ENCODE measurements at places on chromosomes 12 and 14.

DNA sequence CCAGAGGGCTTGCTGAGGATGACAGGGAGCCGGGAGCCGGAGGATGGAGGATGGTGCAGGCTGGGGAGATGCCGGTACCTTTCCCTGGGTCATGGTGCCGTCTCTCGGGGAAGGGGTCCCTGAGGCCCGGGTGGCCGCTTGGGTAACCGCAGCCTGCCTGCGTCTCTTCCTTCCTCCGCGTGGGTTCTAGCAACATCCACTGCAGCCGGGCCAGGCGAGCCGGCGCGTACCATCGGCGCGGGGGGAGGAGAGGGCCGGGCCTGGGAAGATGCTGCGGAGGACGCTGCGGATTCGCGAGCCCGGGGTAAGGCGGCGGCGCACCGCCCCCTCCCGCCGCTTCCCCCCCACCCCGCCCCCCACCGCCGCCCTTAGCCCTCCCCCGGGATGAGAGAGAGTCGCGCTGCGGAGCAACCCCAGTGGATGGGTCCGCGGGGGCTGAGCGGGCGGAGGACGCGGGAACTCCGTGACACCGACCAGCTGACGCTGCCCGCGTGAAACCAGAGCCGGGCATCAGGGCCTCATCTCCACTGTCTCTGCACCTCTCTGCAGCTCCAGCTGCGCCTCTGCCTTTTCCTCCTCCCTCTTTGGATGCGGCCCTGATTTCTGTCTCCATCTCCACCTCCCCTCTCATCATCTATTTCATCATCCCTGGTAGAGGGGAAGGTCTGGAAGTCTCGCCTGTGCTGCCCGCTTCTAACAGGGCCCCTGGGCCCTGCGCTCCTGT lies at the start of gene FAIM2:
FAIM2 (minus strand) TSS at position 201 of the 724 bp plus-strand sequence; CDS start at position 93, 108 bp downstream.
- peak; percentile 77 for DNase-seq
- peak within 1 kb of the TSS; percentile 40 for H3K4me3 ChIP-seq
- H3K27ac ChIP-seq: peak within 1 kb of the TSS; percentile 11
- no peaks in the 10 kb centered on the region for H3K4me1 ChIP-seq

- no peak overlapping the region for H3K4me3 ChIP-seq
- H3K36me3 ChIP-seq: no peaks in the 10 kb centered on the region
- no peaks in the 10 kb centered on the region for H3K27me3 ChIP-seq
- H3K4me1 ChIP-seq: no peaks in the 10 kb centered on the region
- H3K27ac ChIP-seq: peak overlapping the region; percentile 61
Measured at GRCh38 chr12:15534874-15535273, 212.6 kb downstream of the PTPRO start.

DNA sequence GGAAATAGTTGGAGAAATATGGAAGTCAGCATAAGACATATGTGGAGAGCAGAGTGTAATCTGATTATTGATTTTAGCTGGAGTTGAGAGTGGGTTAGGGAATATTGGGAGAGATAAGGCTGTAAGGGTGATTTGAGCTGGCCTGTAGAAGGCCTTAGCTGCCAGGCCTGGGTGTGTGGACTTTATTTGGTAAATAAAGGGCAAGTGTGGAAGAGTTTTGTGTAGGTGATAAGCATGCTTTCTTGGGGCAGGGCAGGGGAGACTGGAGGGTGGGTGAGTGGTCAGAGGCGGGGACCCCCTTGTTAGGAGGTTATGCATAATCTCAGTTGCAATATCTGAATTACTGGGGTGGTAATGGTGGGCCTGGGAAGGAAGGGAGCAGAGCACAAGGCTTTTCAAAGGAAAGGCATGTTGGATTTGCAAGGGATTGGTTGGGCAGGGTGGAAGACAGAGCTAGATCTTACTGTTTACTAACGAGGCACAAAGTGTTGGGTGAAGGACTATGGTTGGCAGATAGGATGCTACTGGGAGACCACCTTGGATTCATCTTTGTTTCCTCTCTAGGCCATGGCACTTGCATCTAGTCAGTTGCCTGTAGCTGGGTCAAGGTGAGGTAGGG lies 5.5 kb downstream of the KHNYN start:
- H3K4me3 ChIP-seq: no peak overlapping the region
- H3K27me3 ChIP-seq: no peaks in the 10 kb centered on the region
- no peak for DNase-seq
- H3K27ac ChIP-seq: no peak overlapping the region

- H3K36me3 ChIP-seq: no peaks in the 10 kb centered on the region
- H3K4me3 ChIP-seq: no peak overlapping the region
- DNase-seq: no peak
- H3K27ac ChIP-seq: no peak overlapping the region
- no peaks in the 10 kb centered on the region for H3K4me1 ChIP-seq
Measured at GRCh38 chr14:71475916-71476315, 456.3 kb upstream of the RGS6 start.

- no peak overlapping the region for H3K4me3 ChIP-seq
- no peaks in the 10 kb centered on the region for H3K36me3 ChIP-seq
- H3K4me1 ChIP-seq: no peaks in the 10 kb centered on the region
- DNase-seq: no peak
Measured at GRCh38 chr12:105503619-105504018, 173.1 kb downstream of the C12orf75 start.

DNA sequence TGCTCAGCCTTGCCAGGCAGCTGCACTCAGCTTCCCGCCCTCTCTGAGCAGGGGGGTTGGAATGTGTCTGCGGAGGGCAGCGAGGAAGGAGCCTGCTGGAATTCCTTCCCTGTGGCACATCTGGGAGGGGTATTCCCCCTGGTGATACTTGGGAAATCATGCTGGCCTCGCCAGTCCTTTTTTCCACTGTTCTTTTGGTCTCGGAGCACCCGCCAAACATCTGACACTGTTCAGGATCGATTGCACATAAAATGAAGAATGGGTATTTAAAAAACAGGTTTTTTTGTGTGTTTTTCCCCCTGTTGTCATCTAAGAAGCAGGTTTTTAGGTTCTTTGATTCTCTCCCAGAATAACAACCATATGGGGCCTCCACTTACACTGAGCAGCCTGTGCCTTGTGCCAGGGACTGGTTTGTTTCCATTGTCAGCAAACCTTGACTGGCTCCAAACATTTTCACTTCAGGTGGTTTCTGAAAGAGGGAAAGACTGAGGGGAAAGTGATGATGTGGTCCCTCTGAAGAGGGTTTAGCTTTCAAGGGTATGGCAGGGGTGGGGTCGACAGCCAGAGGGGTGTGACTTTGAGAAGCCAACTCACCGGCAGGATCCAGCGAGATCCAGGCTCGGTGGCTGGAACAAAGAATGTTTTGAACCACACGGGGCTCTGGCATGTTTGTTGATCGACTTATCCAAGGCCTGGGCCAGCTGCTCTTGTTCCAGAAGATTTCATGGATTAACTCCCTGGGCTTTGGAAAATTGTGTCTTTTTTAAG lies 215.1 kb downstream of the CACNA1C start:
- H3K27ac ChIP-seq: no peak overlapping the region
- H3K4me3 ChIP-seq: no peak overlapping the region
- no peaks in the 10 kb centered on the region for H3K36me3 ChIP-seq
- H3K27me3 ChIP-seq: no peaks in the 10 kb centered on the region
- DNase-seq: no peak
- peaks cover 21% of the 10 kb centered on the region for H3K4me1 ChIP-seq

DNA sequence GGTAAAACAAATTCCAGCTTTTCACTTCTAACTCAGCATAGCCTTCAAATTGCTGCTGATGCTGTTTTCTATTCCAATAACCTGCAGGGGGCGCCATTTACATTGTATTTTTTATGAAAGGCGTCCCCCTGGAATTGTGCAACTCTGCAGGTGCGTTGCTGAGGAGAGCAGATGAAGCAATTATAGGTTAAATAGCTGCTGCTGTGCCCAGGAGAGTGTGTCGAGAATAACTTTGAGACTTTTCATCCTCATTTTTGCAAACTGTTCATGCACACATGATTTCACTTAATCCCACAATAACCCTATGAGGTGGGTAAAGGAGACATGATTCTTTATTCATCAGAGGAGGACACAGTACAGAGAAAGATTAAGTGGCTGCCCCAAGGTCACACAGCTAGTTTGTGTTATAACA lies 75.7 kb downstream of the MYRFL start:
- no peak overlapping the region for H3K27ac ChIP-seq
- no peak overlapping the region for H3K4me3 ChIP-seq
- no peaks in the 10 kb centered on the region for H3K36me3 ChIP-seq
- H3K4me1 ChIP-seq: peaks cover 6% of the 10 kb centered on the region
- no peak for DNase-seq

DNA sequence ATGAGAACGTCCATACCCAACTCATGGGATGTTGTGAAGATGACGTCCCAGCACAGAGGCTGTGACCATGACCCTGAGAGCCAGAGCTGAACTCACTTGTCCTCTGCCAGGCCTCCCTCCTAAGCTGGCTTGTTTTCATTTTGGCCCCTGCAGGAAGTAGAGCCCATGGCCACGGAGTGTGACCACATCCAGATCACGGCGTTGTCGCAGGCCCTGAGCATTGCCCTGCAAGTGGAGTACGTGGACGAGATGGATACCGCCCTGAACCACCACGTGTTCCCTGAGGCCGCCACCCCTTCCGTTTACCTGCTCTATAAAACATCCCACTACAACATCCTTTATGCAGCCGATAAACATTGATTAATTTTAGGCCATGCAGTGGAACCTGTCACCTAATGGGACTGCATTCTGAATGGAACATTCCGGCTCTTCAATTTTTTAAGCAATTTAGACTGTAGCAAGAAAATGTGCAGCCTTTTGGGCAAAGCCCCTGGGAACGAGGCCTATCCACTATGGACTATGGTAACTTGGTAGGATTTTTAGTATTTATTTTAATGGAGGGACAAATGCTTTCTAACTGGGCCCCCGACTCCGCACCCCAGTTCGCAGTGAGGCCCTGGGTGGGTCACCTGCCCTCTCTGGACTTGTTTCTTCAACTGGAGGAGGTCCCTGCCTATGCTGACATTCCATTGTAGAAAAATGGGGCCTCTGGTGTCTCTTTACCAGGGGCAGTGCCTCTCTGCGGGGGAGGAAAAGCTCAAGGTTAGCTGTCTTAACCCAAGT lies 19.6 kb downstream of the OTUB2 start:
- H3K4me1 ChIP-seq: peaks cover 13% of the 10 kb centered on the region
- H3K27ac ChIP-seq: no peak overlapping the region
- DNase-seq: peak; percentile 59
- H3K27me3 ChIP-seq: no peaks in the 10 kb centered on the region
- H3K4me3 ChIP-seq: no peak overlapping the region

DNA sequence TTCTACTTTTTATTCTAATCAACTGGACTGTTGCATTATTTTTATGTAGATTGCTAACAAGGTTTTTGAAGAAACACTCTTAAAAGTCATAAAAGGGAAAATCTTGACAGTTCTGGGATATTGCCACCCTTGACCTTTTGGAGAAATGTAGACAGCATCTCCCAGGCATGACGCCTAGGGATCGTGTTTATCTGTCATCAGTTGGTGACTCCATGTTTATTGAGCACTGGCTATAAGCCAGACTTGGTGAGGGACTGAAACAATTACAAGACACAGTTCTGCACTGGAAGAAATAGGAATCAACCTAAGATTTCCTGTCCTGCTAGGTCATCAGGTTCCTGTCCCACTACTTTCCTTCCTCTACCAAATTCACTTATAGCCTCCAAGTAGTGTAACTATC lies 34.5 kb downstream of the HMGA2 start:
- H3K4me1 ChIP-seq: no peaks in the 10 kb centered on the region
- DNase-seq: no peak
- no peaks in the 10 kb centered on the region for H3K36me3 ChIP-seq

- H3K36me3 ChIP-seq: peaks cover 50% of the 10 kb centered on the region
- no peaks in the 10 kb centered on the region for H3K27me3 ChIP-seq
- H3K27ac ChIP-seq: no peak overlapping the region
- no peak overlapping the region for H3K4me3 ChIP-seq
- DNase-seq: no peak
Measured at GRCh38 chr12:117011988-117012805, 87.0 kb downstream of the TESC start.

- H3K27me3 ChIP-seq: no peaks in the 10 kb centered on the region
- peak overlapping the region; percentile 99 for H3K27ac ChIP-seq
- no peaks in the 10 kb centered on the region for H3K36me3 ChIP-seq
- DNase-seq: peak; percentile 93
Measured at GRCh38 chr12:57893431-57894353, 47.2 kb upstream of the CTDSP2 start.
